ENCODE measurements at places on chromosomes 5 and 9.

- DNase-seq, result no peak
These were observed 52.0 kb downstream of the FYB1 start for GRCh38 chr5:39167141-39167971.

GRCh38 chr5:68519143-68519542 is 303.6 kb downstream of the PIK3R1 start:
- no peak for DNase-seq

DNA sequence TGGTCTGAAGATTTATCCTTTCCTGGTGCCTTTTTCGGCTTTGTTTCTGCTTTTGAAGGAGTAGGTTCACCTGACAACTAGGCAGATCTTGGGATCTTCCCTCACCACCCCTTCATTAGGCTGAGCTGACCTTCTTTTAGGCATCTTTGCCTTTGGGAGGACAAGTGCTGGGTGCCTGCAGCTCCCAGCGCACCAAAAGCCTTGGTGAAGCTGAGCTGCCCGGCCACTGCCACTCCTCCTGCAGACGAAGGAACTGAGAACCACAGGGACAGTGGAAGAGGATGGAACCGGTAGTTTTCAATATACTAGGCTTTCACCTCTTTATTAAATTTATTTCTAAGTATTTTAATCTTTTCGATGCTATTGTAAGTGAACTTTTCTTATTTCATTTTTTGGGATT is 16.8 kb upstream of the MARCOL start:
- no peak for DNase-seq

- DNase-seq, result no peak
These were observed 265.5 kb upstream of the CD180 start for GRCh38 chr5:67462147-67462546.

GRCh38 chr5:40033009-40033408 is 608.2 kb upstream of the DAB2 start:
- no peak for DNase-seq

DNA sequence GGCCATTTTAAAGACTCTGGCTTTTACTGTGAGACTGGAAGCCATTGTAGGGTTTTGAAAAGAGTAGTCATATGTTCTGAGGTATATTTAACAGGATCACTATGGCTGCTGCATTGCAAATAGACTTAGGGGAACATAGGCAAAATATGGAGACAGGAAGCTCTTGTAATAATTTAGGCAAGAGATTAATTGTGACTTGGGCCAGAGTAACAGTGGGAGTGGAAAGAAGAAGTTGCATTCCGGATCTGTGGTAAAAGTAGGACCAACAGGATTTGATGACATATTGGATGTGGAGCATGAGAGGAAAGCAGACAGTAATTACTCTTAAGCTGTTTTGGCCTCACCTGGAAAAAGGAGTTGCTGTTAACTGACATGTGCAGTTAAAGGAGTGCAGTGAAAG is 85.6 kb downstream of the SMIM15 start:
- no peak for DNase-seq

DNA sequence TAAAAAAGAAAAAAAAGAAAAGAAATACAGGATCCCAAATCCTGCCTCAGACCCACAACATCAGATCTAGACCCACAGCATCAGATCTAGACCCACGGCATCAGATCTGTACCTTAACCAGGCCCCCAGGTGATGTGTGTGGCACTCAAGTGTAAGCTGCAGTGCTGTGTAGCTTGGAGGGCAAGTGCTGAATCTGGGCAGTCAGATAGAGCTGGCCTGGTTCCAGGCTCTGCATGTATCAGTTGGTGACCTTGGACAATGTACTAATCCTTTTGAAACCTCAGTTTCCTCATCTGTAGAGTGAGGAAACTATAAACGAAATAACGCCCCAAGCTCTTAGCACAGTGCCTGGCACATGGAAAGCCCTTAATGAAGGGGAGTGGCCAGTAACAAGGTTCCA is 16.7 kb downstream of the COL15A1 start:
- no peak for DNase-seq

DNA sequence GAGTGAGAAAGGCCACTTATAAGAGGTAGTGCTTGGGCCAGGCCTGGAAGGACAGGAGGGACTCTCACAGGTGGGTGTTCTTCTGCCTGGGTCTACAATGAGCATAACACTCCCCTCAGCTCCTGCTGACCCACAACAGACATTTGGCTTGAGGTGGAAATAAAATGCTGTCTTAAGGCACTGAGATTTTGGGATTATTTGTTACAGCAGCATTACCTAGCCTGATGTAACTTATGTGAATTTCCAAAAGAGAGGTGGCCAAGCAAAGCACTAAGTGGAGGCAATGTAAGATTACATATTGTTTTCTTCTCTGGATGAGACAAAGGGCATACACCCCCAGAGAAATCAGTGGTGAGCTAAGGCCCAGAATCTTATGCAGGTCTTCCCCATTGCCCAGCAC is 221.5 kb downstream of the PAX5 start:
- DNase-seq, result no peak

DNA sequence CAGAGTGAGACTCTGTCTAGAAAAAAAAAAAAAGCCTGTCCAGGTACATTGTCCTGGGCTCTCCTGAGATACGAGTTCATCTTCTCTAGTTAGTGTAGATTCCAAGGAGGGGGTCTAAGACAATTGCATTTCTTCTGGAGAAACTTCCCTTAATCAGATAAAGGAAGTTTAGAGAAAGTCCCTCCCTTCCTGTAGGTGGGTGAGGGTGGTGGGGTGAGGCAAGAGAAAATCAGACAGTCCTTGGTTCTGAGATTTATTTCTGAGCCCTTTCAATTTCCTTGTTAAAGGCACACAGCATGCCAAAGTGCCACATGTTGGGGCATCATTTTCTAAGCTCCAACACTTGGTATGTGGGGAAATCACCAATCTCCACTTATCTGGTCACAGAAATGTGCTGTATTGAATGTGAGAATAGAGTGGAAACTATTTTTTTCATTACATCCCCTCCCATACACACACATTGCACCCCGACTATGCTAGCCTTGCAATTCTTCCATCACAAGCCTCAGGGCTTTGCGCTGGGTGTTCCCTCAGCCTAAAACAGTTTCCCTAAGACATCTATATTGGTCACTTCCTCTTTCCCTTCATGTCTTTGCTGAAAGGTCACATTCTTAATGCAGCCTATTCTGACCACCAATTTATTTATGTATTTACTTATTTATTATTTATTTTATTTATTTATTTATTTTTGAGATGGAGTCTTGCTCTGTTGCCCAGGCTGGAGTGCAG is 5.1 kb upstream of the TUT7 start:
- DNase-seq, result no peak

- DNase-seq, result no peak
These were observed 27.3 kb downstream of the CPEB4 start for GRCh38 chr5:173915310-173916014.
